Endothelial cell of umbilical vein (primary cell): ENCODE measurements at places on chromosomes 7 and 10. TPM values are rescaled to one million over a fixed set of nuclear protein-coding genes. Genes with fewer than 3 reads are reported as not detected.

The SDK1 gene
- total RNA-seq, result 2.4 and 3.9 TPM in 2 replicates

- no peak for DNase-seq
These were observed 249.3 kb upstream of the TCERG1L start for GRCh38 chr10:131560706-131561355.

- no peak for DNase-seq
These were observed 7.8 kb downstream of the GPER1 start for GRCh38 chr7:1095621-1096155.

DNA sequence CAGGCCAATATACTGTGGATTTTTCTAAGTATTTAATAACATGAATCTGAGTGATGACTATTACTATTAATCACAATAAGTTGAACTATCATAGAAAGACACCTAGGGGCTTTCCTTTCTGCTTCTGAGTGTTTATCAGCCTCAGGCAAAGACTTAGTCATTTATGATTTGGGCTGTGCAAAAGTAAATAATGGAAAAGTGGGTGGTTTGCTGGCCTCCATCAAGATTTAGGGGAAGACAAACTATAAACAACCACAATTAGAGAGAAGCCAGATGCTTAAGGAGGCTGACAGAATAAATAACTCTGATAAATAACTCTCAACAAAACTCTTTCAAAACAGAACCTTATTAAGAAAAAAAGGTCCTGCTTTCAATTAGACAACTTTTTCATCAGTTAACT, 64.7 kb downstream of the MACC1 start:
- no peak for DNase-seq
